ENCODE measurements at places on chromosomes 1 and 21.

- no peak for DNase-seq
Observed at GRCh38 chr1:85568660-85569059, 11.9 kb upstream of the CCN1 start.

DNA sequence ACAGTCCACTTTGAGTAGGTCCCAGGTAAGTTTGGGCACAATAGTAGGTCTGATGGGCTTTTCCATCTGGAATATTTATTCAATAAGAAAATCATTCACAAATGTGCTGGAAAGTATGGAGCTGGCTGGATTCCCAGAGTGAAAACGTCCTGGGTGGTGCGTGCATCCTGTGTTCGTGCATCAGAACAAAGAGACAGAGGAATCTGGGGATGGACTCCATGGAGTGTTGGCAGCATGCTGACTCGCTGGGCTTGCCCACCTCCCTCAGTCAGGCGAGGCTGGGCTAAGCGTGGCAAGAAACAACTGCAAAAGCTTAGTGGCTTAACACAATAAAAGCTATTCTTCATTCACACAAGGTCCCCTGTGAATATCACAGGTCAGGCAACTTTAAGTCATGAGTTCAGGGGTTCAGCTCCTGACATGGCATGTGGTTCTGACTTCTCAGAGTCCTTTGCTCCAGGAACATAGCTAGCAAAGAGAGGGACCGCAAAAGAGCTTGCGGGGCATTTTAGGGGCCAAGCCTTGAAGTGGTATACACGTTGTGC is 151.6 kb upstream of the ZNF644 start:
- DNase-seq, result peak; percentile 51

DNA sequence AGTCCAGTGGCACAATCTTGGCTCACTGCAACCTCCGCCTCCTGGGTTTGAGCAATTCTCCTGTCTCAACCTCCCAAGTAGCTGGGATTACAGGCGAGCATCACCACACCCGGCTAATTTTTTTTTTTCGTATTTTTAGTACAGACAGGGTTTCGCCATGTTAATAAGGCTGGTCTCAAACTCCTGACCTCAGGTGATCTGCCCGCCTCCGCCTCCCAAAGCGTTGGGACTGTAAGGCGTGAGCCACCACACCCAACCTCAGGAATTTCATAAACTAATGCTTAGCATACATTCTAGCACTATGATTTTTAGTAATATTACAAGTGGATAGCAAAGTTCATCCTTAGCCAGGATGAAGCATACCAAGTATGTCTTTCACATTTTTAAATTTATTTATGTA is 8.7 kb downstream of the DNAJC11 start:
- no peak for DNase-seq

DNA sequence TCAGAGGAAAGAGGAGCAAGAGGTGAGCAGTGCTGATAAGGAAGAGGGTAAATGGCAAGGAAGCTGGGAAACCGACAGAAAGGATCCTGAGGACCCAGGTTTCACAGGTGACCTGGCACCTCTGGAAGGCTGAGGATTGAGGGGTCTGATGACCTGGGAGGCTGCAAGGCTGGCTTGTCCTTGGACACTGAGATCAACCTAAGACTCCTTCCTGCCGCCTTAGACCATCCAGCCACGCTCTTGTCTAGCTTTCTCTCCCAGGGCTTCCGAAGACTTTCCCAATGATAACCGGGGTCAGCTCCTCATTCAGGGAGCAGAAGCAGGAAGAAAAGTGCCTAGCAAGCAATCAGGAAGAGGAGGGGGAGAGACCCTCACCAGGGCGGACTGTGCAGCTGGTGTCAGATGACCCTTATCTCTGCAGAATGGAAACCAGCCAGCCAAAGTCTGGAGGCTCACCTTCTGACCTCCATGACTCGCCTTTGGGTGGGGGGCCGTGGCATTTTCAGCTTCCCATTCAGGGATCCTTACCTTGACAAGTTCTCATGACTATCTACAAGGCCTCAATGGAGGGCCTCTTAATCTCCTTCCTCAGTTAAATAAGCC is 77.7 kb downstream of the CAPZB start:
- no peak for DNase-seq

DNA sequence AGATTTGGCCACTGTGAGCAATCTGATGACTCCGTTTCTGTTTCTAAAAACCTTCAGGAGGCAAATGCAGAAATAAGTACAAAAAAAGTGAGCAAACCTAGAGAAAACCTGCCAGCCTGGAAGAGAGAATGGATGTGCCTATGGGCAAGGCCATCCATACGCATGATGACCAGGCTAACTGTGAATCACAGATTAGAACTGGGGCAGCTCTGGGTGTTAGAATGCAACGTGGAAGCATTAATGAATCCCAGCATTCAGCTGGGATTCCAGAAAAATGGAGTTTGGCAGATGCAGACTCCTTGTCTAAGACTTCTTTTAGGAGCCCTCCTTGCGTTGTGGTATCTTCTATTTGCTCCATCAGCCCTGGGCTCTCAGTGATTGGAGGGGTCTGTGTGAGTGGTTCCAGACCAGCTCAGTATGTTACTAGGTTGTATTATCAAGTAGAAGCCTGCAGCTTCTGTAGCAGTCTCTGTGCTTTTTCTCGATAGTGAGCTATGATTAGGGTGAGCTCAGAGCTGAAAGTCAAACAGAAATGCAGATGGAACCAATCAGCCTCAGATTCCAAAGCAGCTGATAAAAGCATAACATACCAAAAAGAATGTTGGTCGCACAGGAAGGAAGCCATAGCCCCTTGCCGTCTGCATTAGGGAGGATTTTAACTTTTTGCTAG is 154.0 kb downstream of the PSMG1 start:
- peak; percentile 80 for DNase-seq

DNA sequence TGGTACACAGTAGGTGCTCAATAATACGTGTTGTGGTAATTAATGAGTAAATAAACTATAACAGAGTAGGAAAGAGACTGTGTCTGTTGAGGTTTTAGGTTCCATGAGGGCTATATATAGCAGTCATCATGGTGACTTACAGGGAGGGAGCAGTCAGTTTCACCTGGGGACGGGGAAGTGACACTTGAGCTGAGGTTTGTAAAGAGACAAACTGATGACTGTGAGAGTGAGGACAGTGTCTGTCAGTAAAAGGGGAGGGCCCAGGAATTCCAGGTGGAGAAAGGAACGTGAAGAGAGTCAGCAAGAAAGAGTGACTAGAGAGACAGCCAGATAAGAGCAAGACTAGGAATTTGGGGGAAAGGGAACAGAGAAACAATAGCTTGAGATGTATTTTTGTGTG is 30.2 kb downstream of the ABCA4 start:
- no peak for DNase-seq

GRCh38 chr1:147847831-147848230 is 54.8 kb upstream of the GJA8 start:
- DNase-seq, result no peak

DNA sequence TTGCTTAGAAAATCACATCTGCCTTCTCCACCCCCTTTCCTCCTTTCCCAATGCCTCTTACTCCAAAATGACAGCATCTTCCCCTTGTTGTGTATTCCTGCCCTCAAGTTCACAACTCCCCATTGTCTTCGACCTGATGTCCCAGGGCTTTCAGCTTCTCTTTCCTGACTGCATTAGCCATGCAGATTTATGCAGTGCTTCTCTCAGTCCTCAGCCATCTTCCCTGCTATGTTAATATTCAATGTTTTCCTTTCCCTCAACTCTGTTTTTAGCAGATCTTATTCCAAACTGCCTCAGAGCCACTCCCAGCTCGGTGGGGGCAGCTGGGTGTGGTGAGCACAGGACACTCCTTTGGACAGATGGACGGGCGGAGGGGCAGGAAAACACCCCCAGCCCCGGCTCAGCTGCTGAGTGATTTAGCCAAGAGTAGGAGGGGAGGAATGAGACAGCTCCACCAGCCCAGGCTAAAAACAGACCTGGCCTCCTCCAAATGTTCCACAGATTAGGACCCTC is 71.0 kb downstream of the CD2 start:
- no peak for DNase-seq

GRCh38 chr1:43269627-43270375 is at the start of gene TMEM125:
Gene TMEM125, plus strand, starts transcription at chr1:43269983. Its CDS starts 2,740 bp downstream, at chr1:43272723.
- no peak for DNase-seq

- DNase-seq, result no peak
Observed at GRCh38 chr1:236502579-236502971, 21.2 kb upstream of the LGALS8 start.

DNA sequence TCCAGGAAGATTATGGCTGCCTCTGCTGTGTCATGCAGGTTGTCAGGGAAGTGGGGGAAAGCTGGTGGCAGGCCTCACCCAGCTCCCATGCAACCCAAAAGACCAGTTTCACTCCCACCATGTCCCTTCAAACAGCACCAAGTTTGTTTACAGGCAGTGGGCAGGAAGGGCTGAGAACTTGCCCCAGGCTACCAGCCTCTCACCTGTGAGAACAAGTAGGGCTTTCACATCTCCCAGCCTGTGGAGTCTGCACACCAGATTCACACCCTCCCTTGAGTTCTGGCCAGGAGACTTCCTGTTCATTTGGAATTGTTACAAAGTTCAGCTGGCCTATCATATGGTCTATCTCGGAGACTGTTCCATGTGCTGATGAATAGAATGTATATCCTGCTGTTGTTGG is 27.8 kb downstream of the RPAP2 start:
- DNase-seq, result no peak

DNA sequence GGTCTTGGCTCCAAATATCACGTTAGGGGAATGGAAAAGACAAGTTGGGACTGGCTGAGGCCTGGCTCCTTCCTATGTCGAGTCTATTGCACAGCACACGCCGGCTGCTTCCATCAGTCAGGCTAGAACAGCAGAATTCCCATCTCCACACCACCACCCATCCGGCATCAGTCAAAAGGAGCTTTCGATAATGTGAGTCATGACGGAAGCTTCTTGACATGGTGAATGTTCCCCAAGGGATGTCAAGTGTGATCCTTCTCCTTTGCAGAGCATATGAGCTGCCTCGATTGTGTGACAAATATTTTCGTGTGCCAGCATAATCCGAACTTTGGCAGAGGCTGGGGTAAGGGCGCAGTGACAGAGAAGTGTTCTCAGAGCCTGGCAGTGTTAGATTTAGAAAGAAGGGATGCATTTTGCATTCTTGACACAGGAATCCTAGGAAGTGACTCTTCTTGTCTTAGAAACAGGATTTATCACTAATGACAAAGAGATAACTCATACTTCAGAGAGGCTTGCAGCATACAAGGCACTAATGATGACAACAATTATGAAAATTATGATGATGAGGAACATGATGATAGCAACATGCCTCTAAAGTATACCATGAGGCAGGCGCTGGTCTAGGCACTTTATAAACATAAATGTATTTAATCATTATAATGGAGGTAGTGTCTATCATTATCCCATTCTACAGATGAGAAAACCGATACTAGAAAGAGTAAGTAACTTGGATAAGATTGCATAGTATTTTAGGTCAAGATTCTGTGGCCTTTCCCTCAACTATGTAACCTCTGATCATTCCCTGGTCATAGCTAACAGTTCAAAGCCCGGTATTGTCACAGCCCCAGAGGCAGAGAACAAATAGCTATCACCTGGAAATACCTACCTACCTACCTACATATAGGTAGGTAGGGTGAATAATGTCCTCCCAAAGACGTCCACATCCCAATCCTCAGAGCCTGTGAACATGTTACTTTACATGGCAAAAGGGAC is 135.0 kb downstream of the KCNJ6 start:
- DNase-seq, result no peak

DNA sequence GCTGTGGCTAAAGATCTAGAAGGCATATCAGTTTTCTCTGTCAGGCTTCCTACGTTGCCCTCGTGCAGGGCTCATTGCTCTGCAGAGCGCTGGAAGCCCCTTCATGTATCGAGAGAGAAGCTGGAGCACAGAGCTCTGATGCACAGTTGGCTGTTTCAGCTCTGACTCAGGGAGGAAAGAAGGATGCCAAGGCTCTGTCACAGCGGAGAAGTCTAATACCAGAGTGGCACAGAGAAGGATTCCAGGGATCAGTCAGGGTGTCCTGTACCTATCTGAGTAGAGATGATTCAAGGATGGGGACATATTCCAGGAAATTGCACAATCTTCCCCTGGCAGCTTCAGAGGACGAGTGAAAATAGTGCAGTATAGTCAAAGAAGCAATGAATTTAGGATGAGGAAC is 179.2 kb upstream of the FMN2 start:
- DNase-seq, result no peak

DNA sequence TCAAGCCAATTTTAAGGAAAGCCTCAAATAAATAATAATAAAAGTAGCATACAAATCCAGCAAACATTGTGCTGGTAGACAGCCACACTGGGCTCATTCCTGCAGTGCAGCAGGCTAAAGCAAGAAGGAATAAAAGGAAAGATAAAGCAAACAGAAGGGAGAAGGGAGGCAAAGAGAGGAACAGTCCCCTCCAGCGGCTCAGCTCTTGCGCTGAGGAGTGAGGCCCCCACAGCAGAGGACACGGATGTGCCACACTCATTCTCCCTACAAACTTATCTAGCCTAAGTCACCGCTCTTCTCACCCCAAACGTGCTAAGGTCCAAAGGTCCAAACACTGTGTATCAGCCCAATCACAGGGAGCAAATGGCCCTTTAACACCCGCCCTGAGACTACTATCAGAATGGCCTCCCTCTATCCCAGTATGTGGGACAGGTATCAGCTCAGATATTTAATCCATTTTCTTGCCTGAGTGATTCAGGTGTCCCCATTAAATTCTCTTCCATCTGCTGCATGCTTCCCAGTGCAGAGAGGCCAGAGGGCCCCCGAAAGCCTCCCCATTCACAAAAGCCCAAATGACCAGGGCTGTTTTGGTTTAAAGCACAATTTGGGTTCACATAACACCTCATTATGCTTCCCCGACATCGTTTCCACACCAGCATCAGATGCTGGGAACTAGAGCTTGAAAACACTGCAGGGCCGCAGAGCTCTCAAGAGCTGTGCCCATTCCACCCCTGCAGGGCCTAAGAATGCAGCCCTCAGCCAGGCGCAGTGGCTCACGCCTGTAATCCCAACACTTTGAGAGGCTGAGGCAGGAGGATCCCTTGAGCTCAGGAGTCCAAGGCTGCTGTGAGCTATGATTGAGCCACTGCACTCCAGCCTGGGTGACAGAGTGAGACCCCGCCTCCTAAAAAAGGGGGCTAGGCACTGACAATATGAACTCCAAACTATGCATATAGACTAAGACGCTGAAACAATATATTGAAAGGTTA is 17.8 kb downstream of the CAPZB start:
- DNase-seq, result no peak

GRCh38 chr1:150309758-150310508 is 11.4 kb upstream of the PRPF3 start:
- DNase-seq, result no peak

GRCh38 chr21:46622226-46622625 is 13.2 kb upstream of the PRMT2 start:
- DNase-seq, result no peak

GRCh38 chr1:30415171-30415940 is 308.0 kb downstream of the MATN1 start:
- no peak for DNase-seq

GRCh38 chr1:200432586-200432985 is 22.8 kb upstream of the ZNF281 start:
- DNase-seq, result no peak

GRCh38 chr1:55801481-55801880 is 586.3 kb upstream of the USP24 start:
- no peak for DNase-seq
